ENCODE measurements at places on chromosomes 11 and 22.

GRCh38 chr11:30935861-30936260 is 349.7 kb upstream of the MPPED2 start:
- DNase-seq: no peak

GRCh38 chr22:36330127-36330526 is 57.6 kb downstream of the MYH9 start:
- no peak for DNase-seq

- peak; percentile 59 for DNase-seq
Measured at GRCh38 chr22:44086271-44087088, 62.4 kb downstream of the PARVB start.

- no peak for DNase-seq
Measured at GRCh38 chr11:134781380-134781866, 369.4 kb upstream of the B3GAT1 start.

DNA sequence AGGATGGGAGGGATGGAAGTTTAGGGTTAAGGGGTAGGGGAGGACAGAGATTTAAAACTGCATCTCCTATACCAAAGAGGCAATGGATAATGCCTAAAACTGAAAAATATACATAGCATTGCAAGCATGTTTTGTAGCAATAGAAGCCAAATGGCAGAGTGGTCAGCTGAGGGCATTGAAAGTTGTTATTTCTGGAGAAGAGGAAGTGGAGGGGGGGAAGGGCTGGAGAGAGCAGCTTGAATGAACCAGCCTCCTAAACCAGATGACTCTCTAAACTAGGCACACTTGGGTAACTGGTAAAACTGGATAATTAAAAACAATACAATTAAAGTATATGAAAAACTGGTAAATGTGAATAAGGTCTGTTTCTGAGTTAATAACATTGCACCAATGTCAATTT is 70.3 kb upstream of the TP53I11 start:
- DNase-seq: no peak

- no peak for DNase-seq
Measured at GRCh38 chr11:126948563-126948962, 52.0 kb downstream of the KIRREL3 start.

- DNase-seq: no peak
Measured at GRCh38 chr11:86587264-86588193, 84.9 kb downstream of the ME3 start.

DNA sequence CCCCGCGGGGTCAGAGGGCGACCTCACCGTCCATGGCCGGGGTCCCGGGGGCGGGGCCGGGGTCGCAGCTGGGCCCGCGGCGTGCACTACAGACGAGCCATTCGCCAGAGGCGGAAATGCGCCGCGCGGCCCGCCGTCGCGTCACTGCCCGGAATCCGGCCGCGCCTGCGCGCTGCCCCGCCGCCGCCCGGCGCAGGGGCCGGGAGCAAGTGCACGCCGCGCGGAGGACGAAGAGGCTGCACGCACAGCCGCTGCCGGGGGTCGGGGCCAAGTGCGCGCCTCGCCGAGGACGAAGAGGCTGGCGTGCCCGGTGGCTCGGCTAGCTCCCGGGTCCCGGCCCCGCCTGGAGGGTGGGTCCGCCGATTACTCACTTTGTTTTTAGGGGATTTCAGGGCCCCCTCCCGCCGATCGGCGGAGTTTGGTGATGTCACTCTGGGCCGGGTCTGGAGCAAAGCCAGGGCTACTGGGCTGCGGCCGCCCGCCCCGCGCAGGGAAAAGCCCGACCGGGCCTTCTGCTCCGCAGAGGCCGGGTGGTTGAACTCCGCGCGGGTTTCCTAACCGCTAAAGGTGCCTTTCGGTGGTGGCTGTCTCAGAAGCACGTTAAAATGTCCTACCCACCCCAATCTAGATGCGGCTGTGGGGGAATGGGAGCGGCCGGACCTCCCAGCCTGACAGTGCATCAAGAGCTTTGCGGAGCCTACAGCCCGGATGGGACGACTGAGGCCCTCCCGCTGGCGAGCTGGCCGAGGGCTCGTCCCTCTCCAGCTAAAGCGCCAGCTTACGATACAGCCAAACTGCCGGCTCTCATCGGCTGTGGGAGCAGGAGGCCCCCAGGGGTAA is at the start of gene RELA:
RELA (minus strand) TSS at position 118 of the 840 bp plus-strand sequence; CDS start at position 34, 84 bp downstream.
- peak; percentile 96 for DNase-seq

- no peak for DNase-seq
Measured at GRCh38 chr11:130528298-130529261, 80.1 kb downstream of the ADAMTS15 start.

DNA sequence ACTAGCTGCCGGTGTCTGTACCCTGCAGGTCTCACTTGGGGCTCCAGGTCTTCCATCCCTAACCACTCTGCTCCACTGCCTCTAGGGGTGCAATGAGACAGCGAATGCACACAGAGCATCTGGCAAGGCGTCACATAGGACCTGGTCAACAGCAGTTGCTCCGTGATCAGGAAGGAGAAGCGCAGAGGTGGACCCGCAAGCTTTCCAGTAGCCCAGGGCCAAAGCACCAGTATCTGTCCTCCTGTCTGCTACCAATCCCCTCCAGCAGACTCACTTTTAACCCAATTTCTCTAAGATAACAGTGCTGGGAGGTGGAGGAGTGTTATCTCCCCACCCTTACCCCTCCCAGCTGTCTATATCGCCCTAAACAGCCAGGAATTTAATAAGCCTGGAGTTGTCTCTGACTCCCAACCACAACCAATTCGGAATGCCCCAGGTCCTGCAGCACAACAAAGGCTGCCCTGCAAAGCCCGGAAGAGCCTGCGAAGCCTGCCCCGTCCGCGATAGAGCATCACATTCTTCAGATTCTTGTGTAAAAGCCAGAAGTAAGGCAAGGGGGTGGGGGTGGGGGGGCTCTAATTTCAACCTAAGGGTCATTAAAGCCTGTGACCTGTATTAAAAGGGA is 19.3 kb downstream of the MYH9 start:
- peak; percentile 84 for DNase-seq

DNA sequence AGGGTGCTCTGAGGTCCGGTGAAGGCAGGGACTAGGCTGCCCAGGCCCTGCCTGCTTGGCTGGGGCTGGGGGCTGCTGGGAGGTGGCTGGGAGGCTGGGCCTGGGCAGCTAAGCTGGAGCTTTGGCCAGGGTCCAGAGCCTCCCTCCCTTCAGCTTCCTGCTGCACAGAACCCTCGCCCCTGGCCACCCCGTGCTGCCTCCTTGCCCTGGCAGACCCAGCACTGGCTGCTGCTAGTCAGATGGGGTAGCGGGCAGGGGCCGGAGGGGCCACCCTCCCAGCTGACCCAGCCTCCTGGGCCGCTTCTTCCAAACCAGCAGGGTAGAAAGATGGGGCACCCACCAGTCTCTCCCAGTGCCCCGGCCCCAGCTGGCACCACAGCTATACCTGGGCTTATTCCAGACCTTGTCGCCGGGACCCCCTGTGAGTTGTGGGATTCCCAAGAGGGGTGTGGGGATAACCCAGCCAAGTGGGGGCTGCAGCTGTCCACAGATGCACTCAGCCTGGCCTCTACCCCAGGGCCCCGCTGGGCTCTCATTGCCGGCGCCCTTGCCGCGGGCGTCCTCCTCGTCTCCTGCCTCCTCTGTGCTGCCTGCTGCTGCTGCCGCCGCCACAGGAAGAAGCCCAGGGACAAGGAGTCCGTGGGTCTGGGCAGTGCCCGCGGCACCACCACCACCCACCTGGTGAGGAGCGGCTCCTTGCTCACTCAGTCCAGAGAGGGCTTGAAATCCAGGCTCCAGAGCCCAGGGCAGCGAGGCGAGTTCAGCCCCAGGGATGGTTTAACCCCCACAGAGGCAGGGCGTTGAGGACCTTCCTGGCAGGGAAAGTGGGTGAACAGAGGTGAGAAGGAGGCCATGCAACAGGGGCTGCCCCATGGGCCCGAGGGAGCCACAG is at the start of gene SYT8:
SYT8 (plus strand) TSS at position 212 of the 892 bp plus-strand sequence; CDS start at position 328, 116 bp downstream.
- DNase-seq: no peak

GRCh38 chr11:15704064-15704463 is 589.3 kb downstream of the INSC start:
- DNase-seq: no peak

DNA sequence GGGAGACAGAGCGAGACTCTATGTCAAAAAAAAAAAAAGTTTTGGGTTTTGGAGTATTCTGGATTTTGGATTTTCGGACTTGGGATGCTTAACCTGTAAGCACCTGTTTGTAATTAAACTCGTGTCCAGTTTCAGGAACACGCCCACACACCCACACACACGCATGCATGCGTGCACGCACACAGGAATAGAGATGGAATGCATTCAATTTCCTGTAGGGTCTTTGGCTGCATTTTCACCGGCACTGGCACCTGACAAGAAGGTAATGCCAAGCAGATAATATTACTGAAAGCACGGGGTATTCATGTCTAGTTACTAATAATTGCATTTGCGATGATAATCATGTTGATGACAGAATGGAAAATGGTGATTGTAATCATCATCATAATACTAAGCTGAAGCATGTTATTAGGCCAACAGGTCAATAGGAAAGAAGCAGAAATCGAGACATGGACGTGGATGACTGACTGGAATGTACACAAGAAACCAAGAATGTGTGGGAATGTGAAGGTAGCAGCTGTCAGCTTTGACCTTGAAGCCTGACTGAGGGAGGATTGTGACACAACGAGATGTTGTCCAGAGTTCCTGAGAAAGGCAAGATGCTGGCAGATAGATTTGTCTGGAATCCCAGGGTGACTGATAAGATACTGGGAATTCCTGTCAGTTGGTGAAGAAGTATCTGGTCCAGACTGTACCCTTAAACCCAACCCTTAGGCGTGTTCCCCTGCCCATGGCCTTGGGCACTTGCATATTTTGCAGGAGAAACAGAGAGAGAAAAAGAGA is 108.6 kb downstream of the SYN3 start:
- no peak for DNase-seq

DNA sequence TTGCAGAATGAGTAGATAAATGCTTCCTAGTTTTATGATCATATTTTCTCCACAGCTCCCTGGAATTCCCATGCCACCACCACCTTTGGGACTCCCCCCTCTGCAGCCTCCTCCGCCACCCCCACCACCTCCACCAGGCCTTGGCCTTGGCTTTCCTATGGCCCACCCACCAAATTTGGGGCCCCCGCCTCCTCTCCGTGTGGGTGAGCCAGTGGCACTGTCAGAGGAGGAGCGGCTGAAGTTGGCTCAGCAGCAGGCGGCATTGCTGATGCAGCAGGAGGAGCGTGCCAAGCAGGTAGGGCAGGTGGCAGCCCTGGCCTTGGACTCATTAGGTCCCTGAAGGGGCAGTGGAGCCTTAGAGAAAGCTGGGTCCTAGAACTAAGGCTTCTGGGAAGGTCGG is 2.9 kb downstream of the SF3B2 start:
- DNase-seq: no peak
